Activated naive CD4-positive, alpha-beta T cell treated with anti-CD3 and anti-CD28 coated beads, Interleukin-2, amount 50 U/mL, for 16 hours (primary cell): ENCODE measurements at places on chromosomes 4 and X.
A peak's percentile ranks its signal among the peaks of the same experiment; 100 is the strongest.

GRCh38 chr4:6402566-6403399 lies 69.6 kb downstream of the PPP2R2C start:
- no peak for DNase-seq

DNA sequence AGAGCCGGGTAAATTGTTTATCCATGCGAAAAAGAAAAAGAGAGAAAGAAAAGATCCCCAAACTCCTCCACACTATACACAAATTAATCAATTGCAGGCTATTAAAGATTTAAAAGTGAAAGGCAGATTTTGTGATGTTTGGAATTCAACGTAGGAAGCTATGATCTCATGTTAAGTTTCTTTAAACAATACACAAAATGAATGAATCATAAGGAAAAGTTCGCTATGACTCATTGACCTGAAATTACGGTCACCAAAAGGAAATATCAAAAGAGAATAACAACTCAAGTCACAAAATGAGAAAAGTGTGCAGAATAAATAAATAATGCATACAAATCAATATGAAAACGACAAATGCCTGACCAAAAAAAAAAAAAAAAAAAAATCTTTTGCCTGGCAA lies 28.6 kb downstream of the CLNK start:
- no peak for DNase-seq

DNA sequence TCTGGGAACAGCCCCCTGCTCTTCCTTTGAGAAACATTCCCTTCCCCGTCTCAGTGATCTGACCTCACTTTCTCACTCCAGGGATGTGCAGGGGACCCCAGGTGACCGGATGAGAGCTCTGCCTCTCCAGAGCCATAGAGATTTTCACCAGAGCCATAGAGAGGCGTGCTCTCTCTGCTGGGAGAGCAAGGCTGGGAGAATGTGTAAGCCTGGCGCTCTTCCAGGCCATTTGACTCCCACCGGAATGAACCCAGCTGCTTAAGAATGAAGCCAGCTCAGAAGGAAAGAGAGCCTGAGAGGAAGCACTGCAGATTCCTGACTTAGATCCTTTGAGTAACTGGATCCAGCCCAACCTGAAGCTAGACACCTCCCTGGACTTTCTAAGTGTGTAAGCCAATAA lies 106.4 kb downstream of the DHX15 start:
- DNase-seq = no peak

DNA sequence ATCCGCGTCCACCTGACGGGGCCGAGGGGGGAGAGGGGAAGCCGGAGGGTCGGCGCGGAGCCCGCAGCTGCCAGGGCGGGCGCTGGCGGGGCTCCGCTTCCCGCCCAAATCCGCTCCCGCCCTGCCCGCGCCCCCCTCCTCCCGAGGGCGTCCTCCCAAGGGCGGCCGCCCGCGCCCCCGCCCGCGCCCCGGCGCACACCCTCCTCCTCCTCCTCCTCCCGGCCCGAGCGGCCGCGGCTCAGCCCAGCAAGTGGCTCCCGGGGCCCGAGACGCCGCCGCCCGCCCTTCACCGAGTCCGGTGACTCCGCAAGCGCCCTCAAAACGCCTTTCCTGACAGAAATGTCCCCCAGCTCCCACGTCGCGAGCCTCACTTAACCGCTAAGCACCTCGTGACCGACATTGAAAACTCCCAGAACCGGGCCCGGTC lies 487 bp downstream of the HMGB2 start:
- peak; percentile 47 for DNase-seq

- no peak for DNase-seq
Observed at GRCh38 chrX:11733614-11734013, 24.4 kb upstream of the MSL3 start.

DNA sequence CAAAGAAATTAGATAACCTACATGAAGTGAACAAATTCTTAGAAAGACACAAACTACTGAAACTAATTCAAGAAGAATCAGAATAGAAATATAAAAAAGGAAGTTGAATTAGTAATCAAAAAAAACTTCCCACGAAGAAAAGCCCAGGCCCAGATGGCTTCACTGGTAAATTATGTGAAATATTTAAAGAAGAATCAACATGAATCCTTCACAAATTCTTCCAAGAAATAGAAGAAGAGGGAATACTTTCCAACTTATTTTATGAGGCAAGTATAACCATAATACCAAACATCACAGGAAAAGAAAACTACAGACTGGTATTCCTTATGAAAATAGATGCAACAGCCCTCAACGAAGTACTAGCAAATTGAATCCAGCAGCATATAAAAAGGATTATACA lies 30.7 kb downstream of the MOSPD2 start:
- no peak for DNase-seq

- DNase-seq = no peak
Observed at GRCh38 chrX:107470971-107471370, 21.5 kb downstream of the FRMPD3 start.

- DNase-seq = no peak
Observed at GRCh38 chr4:68905939-68906779, 45.4 kb downstream of the UGT2A3 start.

DNA sequence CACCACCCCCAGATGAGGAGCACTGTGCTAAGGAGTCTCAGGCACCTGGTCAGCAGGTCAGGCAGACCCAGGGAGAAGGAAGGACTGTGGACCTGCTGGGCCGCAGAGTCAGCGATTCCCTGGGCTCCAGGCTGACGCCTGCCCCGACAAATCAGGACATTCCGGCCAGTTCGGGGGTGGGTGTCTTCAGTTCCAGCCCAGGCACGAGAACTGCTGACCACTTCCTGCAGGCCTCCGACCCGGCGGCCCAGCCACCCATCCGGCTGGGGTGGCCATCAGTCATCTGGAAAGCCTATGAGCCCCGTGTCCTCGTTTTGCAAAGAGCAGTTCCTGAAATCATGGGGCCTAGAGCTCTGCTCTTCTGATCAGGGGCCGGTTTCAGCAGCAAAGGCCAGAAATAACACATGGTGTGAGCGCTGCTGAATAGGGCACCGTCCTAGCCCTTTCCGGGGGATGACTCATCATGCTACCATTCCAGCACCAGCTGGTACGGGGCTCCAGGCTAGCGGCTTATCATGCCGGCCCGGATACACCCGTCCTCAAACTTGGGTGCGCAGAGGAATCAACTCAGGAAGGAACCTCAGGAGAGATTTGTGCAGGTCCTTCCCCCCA lies 7.8 kb upstream of the SH3TC1 start:
- no peak for DNase-seq

DNA sequence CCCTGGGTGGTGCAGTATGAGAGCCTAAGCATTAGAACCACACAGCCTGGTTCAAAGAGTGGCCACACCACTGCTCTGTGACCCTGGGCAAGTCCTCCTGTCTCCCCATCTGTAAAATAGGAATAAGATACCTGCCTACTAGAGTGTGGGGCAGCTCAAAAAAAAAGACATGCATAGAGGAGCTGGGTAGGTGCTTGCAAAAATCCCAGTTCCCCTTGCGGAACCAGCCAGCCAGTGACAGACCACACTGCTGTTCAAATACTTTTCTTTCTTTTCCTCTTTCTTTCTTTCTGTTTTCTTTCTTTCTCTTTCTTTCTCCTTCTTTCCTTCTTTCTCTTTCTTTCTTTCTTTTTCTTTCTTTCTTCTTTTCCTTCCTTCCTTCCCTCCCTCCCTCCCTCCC lies 63.0 kb upstream of the TRIM2 start:
- DNase-seq = no peak

- no peak for DNase-seq
Observed at GRCh38 chrX:114450911-114451310, 133.0 kb upstream of the HTR2C start.

DNA sequence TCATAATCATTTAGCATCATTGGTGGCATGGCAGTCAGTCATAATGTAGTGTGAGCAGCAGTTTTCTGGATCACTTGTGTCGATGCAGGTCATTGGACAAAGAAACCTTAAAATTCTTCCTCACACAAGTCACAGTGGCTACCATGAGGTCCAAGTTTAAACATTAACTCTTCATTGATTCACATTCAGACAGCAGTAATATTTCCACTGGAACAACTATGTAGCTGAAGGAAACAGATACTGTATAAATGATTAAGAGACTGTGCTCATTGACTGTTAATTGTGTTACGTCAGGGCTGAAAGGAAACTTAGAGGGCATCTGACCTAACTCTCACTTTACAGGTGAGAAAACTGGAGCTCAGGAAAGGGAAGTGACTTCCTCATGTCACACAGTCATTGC lies 261.8 kb downstream of the KLHL13 start:
- DNase-seq = no peak

- no peak for DNase-seq
Observed at GRCh38 chr4:37612811-37613210, 73.4 kb downstream of the RELL1 start.

DNA sequence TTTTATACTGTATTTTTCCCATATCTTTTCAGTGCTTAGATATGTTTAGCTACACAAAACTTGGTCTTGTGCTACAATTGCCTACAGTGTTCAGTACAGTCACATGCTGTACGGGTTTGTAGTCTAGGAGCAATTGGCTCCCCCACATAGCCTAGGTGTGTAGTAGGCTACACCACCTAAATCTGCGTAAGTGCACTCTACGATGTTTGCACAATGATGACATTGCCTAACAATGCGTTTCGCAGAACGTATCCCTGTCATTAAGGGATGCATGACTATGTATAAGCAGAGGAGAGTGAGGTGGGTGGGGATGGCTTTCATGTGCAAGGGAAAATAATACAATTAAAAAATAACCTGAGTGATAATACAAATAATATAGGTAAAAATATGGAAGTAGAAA lies 131.4 kb downstream of the GBA3 start:
- no peak for DNase-seq

- DNase-seq = no peak
Observed at GRCh38 chr4:148396986-148397673, 45.1 kb downstream of the NR3C2 start.

DNA sequence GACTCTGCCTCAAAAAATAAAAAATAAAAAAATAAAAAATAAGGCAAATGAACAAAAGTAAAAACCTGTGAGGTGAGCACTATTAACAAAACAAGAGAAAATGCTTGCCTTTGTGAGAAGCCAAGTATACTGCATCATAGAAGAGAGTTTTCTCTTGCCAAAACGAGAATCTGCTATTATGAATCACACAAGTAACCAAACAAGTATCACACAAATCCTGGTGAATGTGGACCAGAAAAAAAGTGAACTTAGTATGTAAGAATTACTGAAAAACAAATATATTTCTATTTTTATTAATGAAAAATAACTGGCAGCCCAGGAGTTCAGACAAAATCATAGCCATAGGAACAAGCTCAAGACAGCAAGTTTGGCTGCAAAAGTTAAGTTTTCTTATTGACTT lies 193.5 kb downstream of the PDGFC start:
- DNase-seq = no peak

DNA sequence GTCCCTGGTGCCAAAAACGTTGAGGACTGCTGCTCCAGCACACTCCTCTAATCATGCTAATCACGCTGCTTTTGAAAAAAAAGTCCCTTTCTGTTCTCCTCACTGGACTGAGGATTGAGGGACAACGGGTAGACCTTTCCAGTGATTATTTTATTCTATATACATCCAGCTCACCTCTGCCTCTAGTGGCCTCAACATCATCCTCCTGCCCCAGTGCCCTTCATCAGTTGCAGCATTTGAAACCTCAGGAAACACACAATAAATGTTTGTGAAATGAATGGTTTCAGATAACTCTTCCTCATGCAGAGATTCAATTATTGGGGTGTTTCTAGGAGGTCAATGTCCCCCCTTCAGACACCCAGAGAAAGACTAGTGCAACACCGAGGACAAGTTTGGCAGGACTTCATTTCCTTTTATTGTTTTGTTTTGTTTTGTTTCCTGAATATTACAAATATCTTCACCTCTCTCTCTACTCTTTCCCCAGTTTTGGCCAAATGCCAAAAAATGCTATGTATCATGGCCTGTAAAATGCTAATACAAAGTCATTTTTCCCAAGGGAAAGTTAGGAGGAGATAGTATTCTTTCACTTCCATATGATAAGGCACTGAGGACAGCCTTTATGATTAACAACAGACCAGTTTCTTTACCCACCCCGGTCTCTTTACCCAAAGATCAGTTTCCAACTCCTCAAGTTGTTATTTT lies 460.1 kb upstream of the SLIT2 start:
- DNase-seq = no peak

- no peak for DNase-seq
Observed at GRCh38 chr4:159395693-159396092, 292.8 kb downstream of the RAPGEF2 start.

GRCh38 chr4:177351622-177352244 lies 42.1 kb downstream of the NEIL3 start:
- no peak for DNase-seq
